ENCODE measurements at places on chromosomes 5 and 9.

DNA sequence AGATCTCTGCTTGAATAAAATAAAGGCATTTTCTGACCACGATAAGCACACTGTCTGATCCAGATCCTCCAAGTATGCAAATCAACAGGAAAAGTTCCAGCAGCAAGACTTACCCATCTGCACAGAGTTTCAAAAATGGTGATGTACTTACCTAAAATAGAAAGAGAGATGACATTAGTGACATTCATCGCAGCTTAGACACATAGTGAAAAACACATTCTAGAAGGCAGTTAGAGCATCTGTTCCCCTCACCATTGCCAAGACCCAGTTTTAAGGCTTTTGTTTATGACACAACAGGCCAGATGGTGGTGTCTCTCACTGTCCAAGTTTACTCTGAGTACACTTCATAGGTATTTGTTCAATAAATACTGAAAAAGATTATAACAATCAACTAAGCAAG, 207.7 kb downstream of the PDE4D start:
- DNase-seq, result no peak

DNA sequence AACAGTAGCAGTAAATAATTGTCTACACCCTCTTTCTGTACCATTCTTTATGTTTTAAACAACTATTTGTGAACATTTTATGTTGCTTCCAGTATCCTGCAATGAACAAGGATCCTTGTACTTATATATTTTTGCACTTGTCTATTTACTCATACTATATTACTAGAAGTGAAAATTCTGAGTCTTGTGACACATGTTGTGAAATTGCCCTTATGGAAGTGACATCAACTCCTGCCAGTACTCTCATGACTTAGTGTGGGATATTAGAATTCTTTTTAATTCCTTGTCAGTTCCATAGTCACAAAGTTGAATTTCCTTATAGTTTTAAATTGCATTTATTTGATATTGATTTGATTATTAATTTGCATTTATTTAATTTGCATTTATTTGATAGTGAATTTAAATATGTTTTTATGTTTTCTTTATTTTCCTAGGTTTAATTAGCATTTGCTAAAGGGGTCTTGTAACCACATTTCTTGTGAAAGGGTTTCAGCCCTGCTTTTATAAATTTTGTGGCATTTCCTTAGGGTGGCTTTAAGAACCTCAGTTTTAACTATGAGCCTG, 27.7 kb downstream of the PARP8 start:
- no peak for DNase-seq

- peak; percentile 36 for DNase-seq
These were observed at the start of gene ABCA1 for GRCh38 chr9:104927912-104928740. ABCA1 (minus strand) TSS chr9:104928155; CDS start chr9:104903679, 24,476 bp downstream.

- DNase-seq, result no peak
These were observed 82.4 kb downstream of the MRPS30 start for GRCh38 chr5:44891116-44891515.

DNA sequence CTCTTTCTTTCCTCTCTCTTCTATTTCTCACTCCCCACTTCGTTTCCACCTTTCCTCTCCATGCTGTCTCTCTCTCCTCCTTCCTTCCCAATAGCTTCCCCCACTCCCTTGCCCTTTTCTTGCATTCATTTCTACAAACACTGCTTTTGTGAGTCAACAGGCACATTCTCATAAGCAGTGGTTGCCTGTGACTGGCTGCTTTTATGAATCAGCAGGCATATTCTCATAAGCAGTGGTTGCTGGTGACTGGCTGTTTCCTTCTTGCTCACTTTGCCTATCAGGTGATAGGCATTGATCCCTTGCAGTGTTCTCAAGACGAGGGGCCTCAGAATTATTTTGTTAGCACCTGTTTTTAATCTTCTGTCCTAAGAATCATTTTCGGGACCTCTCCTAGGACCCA, 116.1 kb upstream of the ACTBL2 start:
- no peak for DNase-seq

GRCh38 chr9:89425024-89425805, 72.7 kb downstream of the SEMA4D start:
- no peak for DNase-seq

DNA sequence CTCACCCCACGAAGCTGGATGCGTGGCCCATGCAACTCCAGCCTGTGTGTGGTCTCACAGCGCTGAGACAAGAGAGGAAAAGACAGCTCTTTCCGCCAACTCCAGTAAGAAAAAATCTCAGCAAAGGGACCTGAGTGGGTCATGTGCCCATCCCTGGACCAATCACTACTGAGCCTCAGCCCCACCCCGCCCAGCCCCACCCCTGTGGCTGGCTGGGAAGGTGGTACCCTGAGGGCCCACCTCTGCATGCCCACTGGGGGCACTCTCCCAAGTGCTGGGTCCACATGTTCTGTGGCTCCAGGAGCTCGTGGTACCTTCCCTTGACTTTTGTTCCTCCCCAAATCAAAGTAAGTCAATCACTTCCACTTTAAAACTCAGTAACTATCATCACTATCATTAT, 105.1 kb upstream of the SMIM23 start:
- DNase-seq, result no peak

DNA sequence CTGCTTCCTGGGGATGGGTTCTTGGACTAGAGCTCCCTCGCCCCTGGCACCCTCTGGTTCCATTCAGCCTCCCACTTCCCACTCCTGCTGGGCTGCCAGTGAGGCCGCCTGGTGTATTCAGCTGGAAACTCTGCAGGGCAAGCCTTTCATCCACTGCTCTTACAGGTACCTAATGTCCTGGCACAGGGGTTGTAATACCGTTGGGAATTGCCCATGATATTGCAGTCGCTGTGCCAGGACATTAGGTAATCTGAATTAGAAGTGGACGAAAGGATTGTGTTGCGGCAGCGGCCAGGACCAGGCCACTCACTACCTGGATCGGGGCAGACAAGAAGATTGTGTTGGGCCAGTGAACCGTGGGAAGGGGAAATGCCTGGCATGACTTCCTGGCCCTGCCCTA, 13.1 kb downstream of the TMOD1 start:
- no peak for DNase-seq

- no peak for DNase-seq
These were observed 11.7 kb downstream of the MPDZ start for GRCh38 chr9:13267743-13268142.

GRCh38 chr5:98110791-98111190, 662.7 kb upstream of the RGMB start:
- no peak for DNase-seq

DNA sequence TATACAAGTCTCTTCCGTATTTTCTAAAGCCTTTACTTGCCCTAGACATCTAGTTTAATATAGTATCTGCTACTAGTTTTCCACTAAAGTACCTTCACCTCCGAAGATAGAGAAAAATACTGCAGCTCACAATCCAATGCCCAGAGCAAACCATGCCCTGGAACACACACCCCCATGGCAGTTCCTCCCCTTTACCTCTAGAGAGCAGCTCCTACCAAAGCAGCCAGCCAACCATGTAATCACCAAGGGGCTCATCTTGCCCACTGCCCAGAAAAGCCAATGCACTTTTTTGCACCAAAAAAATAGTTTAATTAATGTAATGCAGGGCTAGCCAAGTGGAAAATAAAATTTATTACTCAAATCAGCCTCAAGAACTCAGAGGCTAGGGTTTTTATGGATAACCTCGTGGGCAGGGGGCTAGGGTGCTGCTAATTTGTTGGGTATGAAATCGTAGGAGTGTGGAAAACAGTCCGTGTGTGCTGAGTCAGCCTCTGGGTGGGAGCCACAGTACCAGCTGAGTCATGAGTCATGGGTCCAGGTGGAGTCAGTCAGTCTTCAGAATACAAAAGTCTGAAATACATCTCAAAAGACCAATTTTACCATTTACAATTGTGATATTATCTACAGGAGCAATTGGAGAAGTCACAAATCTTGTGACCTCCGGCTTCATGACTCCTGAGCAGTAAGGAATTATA, 120.1 kb upstream of the ACO1 start:
- no peak for DNase-seq

DNA sequence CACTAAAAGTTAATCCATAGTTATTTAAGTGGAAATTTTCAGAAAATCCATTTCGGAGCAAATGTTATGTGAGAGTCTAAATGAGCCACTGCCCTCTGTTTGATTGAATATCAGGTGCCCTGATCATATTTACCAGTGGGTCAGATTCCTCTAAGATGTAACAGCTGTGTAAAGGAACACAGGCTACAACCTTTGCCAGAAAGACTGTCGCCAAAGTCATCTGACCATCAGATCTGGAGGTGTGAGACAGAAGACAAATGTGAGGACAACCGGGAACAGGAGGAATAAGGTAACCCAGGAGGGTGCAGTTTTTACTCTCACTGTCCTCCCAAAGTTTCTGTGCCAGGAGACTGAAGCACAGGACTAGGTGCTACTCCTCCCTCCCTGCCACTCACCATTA, 90.8 kb downstream of the CAAP1 start:
- DNase-seq, result no peak

GRCh38 chr9:130451509-130452388, 7.0 kb downstream of the ASS1 start:
- DNase-seq, result peak; percentile 79

GRCh38 chr5:132363431-132364112, 5.9 kb upstream of the SLC22A5 start:
- DNase-seq, result no peak

GRCh38 chr5:173532689-173533250, 83.7 kb downstream of the BOD1 start:
- no peak for DNase-seq

DNA sequence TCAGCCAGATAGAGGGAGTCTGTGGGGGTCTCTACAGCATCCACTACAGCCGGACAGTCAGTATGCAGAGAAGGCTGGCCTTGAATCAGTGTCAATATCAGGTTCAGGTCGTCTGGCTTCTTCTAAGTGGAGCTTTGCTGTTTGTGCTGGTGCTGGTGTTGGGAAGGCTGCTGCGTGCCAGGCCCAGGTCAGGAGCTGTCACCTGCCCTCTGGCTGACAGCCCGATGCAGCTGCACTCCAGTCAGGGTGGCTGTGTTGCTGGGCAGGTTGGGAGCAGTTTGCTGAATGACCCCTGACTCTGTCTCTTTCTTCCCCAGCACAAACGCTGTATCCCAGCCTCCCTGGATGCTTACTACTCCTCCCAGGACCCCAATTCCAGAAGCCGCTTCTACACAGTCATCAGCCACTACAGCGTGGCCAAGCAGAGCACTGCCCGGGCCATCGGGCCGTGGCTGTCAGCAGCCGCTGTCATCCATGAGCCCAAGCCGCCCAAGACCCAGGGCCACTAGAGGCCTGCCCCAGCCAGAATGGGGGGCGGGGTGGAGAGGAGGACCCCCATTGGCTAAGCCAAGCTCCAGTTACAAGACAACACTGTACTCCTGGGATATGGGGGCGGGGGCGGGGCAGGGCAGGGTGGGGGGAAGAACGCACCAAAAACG, 61.6 kb downstream of the NSG2 start:
- DNase-seq, result no peak

GRCh38 chr5:139740992-139741672, 54.5 kb upstream of the PSD2 start:
- DNase-seq, result no peak

DNA sequence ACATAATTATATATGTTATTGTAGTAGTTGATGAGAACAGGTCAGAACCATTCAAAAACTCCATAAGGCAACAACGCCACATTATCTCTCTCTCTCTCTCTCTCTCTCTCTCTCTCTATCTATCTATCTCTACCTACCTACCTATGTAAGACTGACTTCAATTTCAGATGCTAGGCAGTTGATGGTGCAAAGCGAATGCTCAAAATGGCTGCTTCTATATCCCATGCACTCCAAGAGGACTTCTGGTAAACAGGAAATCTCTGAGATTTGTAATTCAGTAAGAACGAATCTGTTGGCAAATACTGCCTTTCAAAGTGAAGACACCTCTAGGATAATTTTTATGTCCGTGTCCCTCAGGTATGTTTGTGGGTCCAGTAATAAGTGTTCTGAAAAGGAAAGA, 43.7 kb downstream of the MEF2C start:
- no peak for DNase-seq

GRCh38 chr5:176692839-176693476, 45.7 kb downstream of the TSPAN17 start:
- no peak for DNase-seq

GRCh38 chr5:147508711-147509040, 1.2 kb downstream of the DPYSL3 start:
- DNase-seq, result no peak

DNA sequence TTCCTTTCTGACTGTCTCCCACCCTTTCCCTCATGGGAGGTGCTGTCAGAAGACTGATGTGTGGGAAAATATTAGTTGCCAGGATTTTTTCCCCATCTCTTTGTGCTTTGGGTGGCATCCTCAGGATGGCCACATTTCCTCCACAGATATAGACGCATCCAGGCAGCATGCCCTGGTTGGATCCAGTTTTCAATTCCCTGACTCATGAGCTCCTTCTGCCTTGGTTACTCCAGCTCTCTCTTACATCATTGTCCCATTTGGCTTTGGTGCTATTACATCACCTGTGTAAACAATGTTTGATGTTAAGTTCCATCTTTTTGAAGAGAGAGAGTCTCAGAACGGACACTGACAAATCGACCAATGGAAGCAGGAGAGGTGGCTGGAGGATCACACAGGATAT, 302.5 kb downstream of the CDH18 start:
- DNase-seq, result no peak

GRCh38 chr5:555058-555623, 30.9 kb upstream of the SLC9A3 start:
- DNase-seq, result no peak

- no peak for DNase-seq
These were observed 87.1 kb downstream of the DIRAS2 start for GRCh38 chr9:90555351-90556057.

- no peak for DNase-seq
These were observed 70.7 kb downstream of the THBS4 start for GRCh38 chr5:80105698-80106439.

DNA sequence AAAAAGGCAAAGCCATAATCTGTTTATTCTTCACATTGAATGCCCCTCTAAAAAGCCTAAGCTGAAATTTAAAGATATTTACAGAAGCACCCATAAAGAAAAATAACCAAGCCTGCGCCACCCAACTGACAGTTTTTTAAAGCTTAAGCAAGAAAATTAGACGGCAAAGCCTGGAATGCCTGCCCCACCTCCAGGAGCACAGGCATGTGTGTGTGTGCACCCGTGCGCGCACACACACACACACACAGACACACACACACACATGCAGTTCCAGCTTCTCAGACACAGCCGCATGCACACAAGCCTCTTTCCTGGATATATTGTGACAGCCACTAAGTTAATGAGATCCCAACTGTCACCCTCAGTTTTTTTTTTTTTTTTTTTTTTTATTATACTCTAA, 88.2 kb downstream of the FRMD3 start:
- DNase-seq, result no peak

DNA sequence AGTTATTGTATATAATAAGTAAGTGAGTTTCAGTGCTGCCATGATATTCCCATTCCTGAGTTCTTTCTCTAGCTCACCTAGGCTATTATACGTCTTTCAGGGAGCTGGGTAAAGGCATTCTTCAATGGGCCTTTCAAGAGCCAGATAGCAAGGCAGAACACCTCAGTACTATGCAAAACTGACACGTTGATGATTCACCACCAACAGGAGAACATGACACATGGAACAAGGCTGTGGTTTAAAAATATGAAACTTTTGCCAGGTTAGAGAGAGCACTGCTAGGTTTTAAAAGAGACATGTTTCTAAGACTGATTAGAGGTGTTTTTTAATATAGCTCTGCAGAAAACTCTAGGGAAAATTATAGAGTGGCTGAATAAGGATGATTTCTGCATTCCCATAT, 95.9 kb downstream of the UGCG start:
- no peak for DNase-seq
